Iris pigment epithelial cell (primary cell): ENCODE measurements at places on chromosomes 5 and 9.
A peak's percentile ranks its signal among the peaks of the same experiment; 100 is the strongest.

DNA sequence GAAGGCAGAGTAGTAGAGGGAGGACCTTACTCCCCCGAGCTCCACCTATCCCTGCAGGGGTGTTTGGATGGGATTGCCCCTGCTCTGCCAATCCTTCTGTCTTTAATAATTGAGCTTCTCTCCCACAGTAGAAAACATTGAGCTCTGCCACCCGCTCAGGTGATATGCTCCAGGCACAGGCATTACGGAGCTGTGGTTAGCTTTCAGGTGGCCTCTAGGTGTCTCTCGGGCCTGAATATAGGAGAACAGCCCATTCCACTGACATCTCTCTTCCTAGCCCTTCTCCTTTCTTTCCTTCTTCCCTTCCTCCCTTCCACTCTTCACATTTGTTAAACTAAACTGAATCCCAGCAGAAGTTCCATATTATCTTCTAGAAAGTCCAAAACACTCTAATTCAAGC, 203.4 kb downstream of the SYK start:
- no peak for DNase-seq

DNA sequence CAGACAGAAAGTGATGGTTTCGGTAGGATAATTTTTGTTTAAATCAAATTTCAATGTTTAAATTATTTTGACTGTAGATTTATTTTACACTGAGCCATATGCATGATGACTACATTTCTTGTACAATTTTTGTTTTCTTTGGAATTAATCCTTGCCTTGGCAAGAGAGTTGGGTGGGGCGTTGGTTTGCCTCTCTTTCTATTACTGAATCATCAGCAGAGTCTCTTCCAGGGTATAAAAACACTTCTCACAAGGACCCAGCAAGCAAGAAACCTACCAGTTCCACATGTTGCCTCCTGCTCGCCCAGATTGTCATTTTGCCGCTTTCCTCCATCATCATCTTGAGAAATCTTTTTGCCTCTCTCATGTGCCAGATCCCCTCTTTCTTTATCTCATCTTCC, 455.0 kb upstream of the DMAC1 start:
- no peak for DNase-seq

DNA sequence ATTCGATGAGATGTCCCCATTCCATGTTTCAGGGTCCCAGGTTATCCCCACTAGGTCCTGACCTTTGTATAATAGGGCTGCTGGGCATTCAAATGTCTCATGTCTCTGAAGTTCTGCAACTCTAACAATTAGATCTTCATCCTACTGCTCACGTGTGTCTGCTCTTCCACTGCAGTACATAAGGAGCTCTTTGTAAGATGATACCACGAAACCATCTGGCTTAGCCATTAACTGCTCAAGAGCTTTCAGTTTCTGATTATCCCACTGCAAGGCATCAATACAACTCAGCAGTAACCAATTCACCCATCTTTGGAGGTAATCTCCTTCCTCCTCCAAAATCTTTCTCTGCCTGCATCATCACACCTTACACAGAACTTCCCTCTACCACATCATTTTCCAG, 49.9 kb upstream of the PPP2CA start:
- peak; percentile 49 for DNase-seq

- DNase-seq, result no peak
Measured at GRCh38 chr5:81023261-81023970, 63.3 kb downstream of the RASGRF2 start.

DNA sequence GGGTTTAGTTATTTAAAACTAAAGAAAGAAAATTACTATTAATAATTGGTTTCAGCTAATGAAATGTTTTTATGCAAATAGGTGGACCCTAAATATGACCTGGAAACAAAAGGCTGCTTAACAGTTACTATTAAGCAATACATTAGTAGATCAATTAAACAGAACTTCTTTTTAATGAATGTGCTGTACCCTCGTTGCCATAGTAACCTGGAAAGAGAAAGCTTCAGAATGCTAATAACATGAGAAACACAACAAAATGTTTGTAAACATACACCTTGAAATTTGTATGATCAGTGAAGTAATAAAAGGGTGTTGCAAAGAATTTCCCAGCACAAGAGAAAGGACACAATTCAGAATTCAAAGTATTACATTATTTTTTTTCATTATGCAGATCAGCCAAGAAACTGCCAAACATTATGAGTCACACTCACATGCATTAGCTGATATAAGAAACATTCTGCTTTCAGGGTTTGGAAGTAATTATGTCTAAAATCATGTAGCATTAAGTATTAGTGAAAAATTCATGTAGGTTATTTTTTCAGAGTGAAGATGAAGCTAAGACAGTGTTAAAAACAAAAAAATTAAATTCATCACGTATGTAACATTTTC, 348.3 kb downstream of the ISL1 start:
- DNase-seq, result no peak

DNA sequence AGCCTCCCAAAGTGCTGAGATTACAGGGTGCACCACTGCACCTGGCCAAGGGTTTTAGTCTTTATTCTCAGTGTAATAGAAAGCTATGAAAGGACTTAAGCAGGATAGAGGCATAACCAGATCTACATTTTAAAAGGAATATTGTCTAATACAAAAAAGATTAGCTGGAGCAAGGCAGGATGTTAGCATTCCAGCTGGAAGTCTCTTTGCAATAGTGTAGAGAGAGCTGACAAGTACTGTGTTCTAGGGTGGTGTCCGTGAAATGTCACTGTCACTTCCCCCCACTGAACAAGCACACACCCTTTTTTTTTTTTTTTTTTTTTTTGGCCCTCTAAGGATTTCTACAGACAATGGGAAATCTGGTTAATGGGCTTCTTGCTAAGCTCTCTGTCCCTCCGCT, 24.2 kb upstream of the DEPDC1B start:
- no peak for DNase-seq
